ENCODE measurements at places on chromosomes 6 and 20. TPM values are rescaled to one million over a fixed set of nuclear protein-coding genes. Genes with fewer than 3 reads are reported as not detected.

IMPG1 gene
- not detected for total RNA-seq

RAET1L gene
- not detected for total RNA-seq

LAMA5 gene
- total RNA-seq, result 315 TPM

SYCP2 gene
- total RNA-seq, result 6.7 TPM

GJA10 gene
- total RNA-seq, result not detected

Measured in lung (tissue), 17 donors.